ENCODE measurements at places on chromosomes 6 and 20.

GRCh38 chr20:49894073-49894470 is 21.3 kb downstream of the SPATA2 start:
- no peak for DNase-seq

DNA sequence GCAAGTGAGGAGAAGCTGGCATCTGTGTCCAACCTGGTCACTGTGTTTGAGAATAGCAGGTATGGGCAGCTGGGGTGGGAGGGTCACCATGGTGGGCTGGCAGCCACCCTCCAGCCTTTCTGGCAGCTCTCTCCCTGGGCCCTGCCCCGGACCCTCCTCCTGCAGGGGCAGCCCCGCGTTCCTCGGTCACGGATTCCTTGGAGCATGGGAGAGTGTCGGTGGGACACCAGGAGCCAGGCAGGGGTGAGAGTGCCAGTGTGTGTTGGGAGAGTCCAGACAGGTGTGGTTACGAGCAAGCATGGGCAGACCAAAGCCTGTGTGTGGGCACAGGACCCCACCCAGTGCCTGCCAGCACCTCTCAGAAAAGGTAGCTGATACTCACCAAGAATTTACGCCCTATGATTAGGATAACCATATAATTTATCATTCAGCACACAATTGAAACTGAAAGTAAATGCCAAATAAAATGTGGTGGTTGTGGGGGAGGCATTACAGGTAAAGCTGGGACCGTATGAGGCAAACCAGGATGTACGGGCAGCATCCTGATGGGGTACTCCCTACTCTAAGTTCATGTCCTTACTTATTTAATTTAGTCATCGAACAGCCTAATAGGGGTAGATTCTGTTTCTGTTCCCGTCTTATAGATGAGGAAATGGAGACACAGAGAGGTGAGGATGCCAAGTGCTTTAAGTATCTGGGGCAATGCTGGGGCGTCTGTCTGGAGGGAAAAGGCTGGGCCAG is 542 bp downstream of the FGD2 start:
- no peak for DNase-seq

GRCh38 chr6:82608781-82609180 is 245.2 kb downstream of the TPBG start:
- no peak for DNase-seq

DNA sequence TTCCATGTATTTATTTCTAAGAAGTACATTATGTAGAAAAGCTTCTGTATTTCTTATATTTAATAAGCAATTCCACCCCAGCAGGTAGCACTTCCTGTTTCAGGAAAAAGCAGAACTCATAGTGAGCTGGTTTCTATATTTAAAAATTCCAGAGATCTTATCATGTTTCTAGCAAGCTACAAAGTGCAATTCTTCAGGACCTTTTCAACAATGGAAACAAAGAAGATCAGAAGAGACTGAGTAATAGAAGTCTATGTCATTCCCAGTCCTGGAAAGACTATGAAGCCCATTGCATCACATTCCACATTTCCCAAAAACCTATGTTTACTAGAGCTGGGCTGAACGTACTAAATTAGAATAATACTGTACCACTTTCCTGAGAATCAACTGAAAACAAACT is 302.6 kb upstream of the NRSN1 start:
- no peak for DNase-seq

DNA sequence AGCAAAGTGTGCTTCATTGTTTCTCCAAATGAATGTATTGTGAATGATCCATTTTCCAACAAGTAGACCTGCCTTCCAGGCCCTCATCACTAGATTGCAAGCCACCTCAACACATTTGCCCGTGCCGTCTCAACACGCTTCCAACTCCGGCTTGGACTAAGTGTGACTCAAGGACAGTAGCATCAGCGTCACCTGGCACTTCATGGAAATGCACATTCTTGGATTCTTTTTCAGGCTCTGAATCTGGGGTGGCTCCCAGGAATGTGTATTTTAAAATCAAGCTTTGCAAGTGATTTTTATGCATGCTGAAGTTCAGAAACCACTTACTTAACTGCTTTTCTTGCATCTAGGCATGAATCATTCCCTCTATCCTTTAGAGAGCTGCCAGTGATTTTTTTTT is 129.6 kb upstream of the EEF1E1 start:
- no peak for DNase-seq

- DNase-seq: peak; percentile 68
Measured at GRCh38 chr6:136446579-136447187, 103.5 kb downstream of the MAP7 start.

DNA sequence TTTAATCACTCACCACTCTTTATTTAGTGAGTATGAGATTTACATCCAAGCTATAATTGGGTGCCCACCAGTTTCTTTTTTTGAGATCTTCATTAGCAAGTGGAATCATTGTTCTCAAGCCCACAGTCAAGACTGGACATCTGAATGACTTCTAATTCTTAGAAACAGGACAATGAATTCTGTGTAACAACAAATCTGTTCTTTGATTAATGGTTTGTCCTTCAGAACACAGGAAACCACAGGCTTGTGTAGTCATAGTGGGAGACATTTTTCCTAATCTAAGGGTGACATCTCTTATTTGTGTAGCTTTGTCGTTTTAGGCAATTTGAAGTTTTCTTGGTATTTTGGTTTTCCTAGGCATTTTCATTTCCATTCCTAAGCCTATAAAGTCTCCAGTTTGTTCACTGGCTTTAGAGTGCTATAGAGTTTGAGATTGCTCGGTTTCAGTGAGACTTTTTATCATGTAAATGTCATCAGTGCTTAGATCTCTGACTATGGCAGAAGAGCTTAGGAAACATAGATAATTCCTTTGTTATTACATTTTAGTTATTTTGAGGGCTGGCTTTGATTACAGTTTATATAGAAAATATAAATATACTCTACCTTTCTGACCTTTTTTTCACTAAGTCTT is 903.9 kb upstream of the MAP3K7 start:
- DNase-seq: no peak

DNA sequence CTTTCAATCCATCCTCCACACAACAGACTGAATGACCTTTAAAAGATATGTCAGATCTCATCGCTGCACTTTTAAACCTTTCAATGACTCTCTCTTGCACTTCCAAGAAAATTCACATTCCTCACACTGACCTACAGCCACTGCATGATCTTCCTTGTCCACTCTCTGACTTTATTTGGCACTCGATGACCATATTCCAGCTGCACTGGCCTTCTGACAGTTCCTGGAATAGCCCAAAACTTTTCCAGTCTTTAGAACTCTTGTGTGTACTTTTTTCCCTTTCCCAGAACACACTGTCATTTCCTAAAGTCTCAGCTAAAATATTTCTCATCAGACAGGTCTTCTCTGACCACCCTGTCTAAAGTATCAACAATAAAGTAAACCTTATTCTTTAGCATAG is 174.6 kb downstream of the ADGRG6 start:
- no peak for DNase-seq

GRCh38 chr20:35434085-35435005 is 3.7 kb downstream of the GDF5 start:
- no peak for DNase-seq

DNA sequence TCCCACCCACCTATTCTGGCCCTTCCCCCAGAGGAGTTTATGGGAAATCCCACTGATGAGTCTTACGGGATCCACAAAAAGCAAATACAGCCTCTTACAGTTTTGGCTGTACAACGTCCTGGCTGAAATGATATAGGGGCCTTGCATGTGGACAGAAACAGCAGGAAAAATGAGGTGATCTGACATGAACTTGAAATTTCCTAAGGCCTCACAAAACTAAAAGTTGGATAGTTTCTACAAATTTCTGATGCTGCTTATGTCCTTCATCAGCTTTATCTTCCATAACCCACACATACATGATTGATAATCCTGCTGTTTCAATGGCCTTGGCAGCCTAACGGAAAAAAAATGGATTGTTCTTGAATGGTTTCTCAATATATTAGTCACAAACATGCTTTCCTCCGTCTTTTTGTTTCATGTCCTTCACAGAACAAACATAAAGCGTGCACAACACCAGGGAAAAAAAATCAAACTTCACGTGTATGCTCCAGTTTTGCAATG is 118.8 kb downstream of the BMP5 start:
- DNase-seq: no peak

DNA sequence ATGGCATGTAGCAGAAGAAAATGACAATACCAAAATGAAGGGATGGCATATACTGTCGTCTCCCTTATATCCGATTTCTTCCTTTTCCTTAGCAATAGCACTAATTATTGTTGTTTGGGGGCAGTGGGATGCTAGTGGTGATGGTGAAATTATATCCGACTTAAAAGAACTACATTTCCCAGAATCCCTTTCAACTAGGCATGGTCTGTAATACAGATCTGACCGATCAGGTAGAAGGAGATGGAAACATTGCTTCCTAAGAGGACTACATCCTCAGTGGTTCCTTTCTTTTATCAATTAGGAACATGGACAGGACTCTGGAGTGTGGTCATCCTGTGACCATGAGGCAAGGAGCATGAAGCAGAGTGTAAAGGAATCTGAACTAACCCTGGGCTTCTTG is 532.6 kb downstream of the CBLN4 start:
- DNase-seq: no peak

- DNase-seq: peak; percentile 74
Measured at GRCh38 chr20:11796026-11796425, 121.7 kb upstream of the BTBD3 start.

DNA sequence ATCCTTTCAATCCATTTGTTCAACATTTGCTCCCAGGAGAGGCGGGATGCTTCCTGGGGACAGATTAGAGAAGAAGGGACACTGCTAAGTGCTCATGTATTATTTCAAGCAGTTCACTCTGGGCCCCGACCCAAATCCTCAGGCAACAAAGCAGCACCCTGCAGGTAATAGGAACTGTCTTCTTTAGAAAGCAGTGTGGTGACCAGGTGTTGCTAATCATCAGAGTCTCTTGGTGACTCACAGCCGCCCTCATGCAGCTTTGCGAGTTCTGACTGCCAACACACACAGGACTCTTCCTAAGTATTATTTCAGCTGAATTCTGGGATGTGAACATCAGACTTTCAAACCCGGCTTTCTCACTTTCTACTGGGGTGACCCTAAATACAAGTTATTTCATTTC is 356.4 kb downstream of the PRKN start:
- no peak for DNase-seq

GRCh38 chr6:22147921-22148776 is 148.7 kb downstream of the PRL start:
- peak; percentile 87 for DNase-seq
